ENCODE measurements at places on chromosomes 5 and 9. TPM values are rescaled to one million over a fixed set of nuclear protein-coding genes. Genes with fewer than 3 reads are reported as not detected.

Gene ARHGEF39
- 0.22 TPM for total RNA-seq

DNA sequence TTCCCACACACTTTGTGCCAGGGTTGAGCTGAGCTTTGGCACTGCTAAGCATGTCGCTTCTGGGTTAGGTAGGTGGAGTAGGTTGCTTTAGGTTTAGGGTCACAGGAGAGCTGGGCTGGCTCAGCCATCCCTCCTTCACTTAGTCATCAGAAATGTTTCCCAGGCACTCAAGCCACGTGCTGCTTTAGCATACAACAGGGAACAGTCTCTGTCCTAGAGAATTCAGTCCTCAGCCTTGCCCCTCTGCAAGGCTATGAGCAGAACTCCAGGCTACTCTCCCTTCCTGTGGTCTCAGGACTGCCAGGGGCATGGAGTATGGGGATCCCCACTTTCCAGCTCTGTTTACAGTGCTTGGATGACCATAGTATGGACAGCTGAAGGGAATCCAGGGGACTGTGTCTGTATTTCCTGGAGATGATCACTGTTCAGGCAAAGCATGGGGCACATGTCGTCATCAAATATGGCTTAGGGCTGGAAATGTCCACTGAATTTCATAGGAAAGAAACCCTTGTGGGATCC is 7.5 kb upstream of the ANKRD33B start:
- DNase-seq: no peak

Gene C9orf152
- total RNA-seq: not detected

DNA sequence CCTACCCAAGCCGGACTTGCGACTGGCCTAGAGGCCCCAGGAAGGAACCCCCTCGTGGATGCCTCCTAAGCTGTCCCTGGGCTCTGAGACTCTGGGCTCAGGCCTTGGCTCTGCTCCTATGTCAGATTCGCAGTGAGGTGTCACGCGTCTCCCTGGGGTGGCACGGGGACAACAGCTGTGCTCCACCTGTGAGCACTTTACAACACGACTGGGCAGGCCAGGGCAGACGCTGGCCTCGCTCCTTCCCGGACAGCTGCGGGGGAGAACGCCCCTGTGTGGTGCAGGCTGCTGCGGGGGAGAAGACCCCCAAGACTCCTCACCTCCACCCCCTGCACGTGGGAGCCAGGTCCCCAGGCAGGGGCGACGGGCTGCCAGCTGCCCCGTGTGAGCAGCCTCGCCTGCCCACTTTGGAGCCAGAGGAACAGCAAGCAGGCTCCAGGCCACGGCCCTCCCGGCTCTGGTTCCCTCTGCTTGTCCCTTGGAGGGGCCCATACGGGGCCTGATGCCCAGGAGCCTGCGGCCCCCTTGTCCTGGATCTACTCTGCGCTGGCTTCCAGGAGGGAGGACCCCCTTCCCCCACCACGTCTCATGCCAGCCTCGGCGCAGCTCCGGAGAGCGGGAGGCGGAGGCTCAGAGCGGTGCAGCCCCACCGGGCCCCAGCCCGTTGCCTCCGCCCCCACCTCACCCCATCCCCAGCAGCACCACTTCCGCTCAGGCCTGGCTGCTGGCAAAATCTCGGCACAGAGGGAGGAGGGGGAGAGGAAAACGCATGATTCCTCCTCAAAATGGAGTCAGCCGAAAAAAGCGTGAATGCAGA is 36.0 kb downstream of the SARDH start:
- DNase-seq: peak; percentile 66

GRCh38 chr9:124553738-124554137 is 46.5 kb upstream of the NR5A1 start:
- DNase-seq: no peak

DNA sequence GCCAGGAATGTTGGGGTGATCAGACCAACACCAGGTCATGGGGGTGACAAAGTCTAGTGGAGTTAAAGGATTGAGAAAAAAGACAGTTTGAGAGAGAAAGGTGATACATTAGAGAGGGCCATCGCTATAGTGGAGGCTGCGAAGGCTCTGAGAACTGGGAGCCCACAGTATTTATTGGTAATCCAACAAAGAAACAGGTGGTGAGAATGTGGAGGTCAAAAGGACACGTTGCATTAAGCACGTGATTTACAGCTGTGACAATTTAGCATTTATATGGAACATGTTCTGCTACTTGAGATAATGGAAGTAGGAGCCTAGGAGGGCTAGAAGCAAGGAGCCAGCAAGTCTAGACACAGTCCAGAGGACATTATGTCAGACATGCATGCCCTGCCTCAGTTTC is 2086.5 kb upstream of the C9orf72 start:
- no peak for DNase-seq
